ENCODE measurements at places on chromosomes 12 and 14. TPM values are rescaled to one million over a fixed set of nuclear protein-coding genes. Genes with fewer than 3 reads are reported as not detected.

DNA sequence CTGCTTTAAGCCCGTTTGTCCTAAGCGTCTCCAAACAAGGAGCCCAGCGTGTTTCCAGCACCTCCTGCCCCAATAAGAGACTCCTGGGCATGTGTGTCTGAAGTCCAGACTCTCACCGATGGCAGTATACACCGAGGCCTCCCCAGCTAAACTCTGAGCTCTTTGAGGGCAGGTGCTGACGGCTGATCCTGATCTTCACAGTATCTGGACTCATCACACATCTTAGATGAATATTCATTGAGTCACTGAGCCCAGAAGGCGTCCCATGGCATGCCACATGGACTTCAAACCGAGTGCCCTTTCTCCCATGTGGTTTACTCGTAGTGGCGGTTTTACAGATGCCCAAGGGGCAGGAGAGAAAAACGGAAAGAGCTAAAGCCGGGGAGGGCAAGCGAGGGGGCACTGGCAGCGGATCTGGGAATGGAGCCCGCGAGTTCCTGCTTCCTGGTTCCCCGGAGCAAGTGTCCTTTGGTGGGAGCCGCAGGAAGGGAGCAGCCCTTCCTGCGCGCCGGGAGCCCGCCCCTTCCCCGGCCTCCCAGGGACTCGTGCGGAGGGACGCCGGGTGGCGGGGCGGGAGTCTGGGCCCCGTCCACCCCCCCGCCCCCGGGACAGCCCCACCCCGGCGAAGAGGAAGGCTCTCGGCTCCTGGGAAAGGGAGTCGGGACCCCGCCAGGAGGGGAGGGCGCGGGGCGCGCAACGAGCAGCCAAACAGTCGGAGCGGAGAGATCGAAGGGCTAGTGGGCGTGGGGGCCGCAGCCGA lies 585 bp upstream of the TEAD4 start:
- H3K36me3 ChIP-seq: no peaks in the 10 kb centered on the region
- peak overlapping the region; percentile 51 for H3K4me3 ChIP-seq
- peaks cover 16% of the 10 kb centered on the region for H3K4me1 ChIP-seq
- peaks cover 25% of the 10 kb centered on the region for H3K27me3 ChIP-seq
- peak overlapping the region; percentile 61 for H3K27ac ChIP-seq

GRCh38 chr14:41343857-41344256 lies 262.8 kb upstream of the LRFN5 start:
- DNase-seq: no peak
- H3K27ac ChIP-seq: no peak overlapping the region
- no peaks in the 10 kb centered on the region for H3K4me1 ChIP-seq
- H3K36me3 ChIP-seq: no peaks in the 10 kb centered on the region
- H3K27me3 ChIP-seq: no peaks in the 10 kb centered on the region

DNA sequence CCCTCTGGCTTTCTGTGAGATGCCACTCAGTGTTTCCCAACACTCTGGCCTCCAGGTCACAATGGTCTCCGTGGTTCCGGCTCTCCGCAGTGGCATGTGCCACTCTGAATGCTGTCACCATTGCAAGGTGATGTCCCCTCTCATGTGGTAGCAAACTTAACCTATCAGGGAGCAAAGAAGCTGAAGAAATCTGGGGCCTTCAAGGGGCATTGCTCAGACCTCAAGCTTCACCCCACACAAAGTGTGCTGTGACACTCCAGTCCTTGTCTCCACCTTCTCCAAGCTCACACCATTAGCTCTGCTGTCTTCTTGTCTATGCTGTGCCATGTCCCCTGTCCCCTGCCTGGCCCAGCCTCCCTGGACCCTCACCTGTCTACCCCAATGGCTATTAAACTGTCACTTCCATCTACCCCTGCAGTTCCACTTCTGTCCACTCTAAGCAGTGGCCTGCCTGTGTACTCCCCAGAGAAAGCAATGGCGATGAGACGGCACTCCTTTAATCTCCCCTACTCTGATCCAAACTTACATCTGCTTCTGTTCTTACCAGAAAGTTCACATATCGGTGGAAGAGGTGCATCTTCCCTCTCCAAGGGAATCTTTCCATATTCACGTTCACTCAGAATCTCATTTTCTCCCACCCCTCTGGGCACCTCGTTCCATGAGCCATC lies 93.7 kb downstream of the DHRS2 start:
- no peak overlapping the region for H3K27ac ChIP-seq
- no peaks in the 10 kb centered on the region for H3K36me3 ChIP-seq
- H3K4me1 ChIP-seq: no peaks in the 10 kb centered on the region
- H3K27me3 ChIP-seq: no peaks in the 10 kb centered on the region
- no peak overlapping the region for H3K4me3 ChIP-seq

DNA sequence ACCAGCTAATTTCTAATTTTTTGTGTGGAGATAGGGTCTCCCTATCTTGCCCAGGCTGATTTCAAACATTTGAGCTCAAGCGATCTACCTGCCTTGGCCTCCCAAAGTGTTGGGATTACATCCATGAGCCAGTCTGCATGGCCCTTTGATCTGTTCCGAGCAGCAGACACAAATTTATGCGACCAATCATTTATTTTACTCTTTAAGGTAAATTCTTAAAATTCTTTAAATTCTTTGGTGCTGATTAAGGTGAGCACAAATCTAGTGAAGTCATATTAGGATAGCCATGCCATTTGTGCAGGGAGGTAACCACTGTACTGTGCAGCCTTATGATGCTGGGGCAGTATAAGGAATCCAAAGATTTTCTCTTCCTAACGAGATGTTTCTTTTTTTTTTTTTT lies 135.7 kb downstream of the SRGAP1 start:
- H3K36me3 ChIP-seq: no peaks in the 10 kb centered on the region
- H3K4me3 ChIP-seq: no peak overlapping the region
- peaks cover 4% of the 10 kb centered on the region for H3K4me1 ChIP-seq
- no peaks in the 10 kb centered on the region for H3K27me3 ChIP-seq

- H3K27me3 ChIP-seq: no peaks in the 10 kb centered on the region
- peaks cover 4% of the 10 kb centered on the region for H3K4me1 ChIP-seq
- DNase-seq: no peak
- H3K4me3 ChIP-seq: no peak overlapping the region
- no peak overlapping the region for H3K27ac ChIP-seq
Observed at GRCh38 chr12:114760151-114760877, 76.3 kb upstream of the TBX3 start.

The ELK3 gene
- total RNA-seq: 68.5 TPM
